IPS DF 6.9 (cell line): ENCODE measurements at places on chromosomes 1 and 21.

GRCh38 chr21:25999921-26000582, 170.5 kb downstream of the APP start:
- no peak for DNase-seq

DNA sequence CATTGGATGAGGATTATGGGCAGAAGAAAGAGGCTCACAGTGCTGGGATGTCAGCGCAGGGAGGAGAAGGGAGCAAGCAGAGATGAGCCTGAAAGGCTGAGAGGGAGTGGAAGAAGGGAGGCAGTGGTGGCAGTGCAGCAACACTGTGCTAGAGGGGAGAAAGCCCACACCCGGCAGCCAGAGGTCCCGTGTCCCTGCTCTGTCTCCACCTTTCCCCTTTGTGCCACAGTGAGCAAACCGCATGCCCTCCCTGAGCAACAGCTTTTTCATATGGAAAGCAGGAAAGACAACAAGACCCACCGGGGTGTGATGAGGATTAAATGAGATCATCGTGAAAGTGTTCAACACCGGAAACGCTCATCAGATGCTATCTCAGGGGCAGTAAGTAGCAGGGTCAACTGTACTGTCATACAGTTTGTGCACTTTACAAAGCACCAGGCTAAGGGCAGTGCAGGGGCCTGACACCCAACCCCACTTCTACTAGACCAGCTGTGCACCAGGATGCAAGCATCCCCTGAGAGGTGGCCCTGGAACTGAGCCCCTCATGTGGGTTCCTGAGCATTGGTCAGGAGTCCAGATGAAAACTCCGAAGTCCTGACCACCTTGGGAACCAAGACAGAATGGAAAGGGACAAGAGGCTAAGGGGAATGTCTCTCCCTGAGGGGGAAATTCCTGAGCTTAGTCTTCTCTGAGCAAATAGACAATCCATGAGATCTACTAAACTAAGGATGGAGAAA, 9.1 kb downstream of the NHLH1 start:
- DNase-seq: no peak

DNA sequence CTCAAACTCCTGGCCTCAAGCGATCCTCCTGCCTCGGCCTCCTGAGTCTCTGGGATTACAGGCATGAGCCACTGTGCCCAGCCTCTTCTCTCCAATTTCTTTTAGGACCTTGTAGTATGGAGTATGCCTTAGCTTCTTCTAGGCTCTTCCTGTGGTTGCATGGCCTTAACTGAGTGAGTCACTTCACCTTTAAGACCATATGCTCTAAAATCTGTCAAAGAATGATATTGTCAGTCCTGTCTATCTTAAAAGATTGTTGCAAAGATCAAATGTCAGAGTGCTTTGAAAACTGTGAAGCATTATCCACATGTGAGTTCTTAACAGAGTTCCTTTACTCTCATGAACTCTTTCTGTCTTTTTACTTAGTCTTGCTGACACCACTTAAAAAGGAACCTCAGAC, 37.2 kb downstream of the ATP2B4 start:
- DNase-seq: no peak

DNA sequence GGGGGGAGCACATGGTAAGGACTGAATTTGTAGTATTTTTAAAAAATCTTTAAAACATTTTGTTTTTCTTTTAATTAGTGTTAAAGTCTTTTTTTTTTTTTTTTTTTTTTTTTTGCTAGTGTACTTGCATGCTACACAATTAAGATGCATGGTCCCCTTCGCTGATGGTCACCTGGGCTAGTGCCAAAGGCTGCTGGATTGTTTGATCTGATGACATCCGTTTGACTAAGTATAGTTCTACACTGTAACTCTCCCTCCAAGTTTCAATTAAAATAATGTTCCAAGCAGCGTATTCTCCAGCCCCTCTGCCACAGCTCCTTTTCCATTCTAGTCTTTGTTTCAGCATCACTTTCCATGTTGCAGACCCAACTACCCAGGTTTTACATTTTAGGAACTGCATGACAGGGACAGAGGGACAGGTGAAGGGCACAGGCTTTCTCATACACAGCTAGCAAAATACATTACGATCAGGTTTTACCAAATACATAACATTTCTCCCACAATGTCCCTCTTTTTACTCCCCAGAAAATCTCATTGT, 852 bp upstream of the RAVER2 start:
- DNase-seq: no peak

- no peak for DNase-seq
These were observed 115.1 kb downstream of the SLC30A10 start for GRCh38 chr1:219813294-219813693.

DNA sequence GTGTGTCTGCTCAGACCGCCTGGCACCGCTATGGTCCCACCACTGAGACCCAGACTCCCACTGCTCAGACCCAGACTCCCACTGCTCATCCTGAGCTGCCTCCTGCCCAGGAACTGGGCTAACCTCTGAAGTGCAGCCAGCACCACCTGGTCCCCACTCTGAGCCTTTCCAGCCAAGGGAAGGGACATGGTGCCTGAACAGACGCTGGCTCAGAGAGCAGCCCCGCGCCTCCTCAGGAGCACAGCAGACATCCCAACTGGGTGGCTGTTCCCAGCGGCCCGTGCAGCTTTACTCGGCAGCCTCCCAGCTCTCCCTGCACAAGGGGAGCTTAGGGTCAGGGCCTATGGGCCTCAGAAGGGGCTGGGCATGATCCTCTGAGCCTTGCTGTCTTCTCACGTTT, 27.8 kb upstream of the CNTN2 start:
- no peak for DNase-seq

- DNase-seq: no peak
These were observed 17.5 kb downstream of the DIO1 start for GRCh38 chr1:53911442-53911841.

GRCh38 chr1:68136187-68136586, 85.8 kb upstream of the DIRAS3 start:
- no peak for DNase-seq

DNA sequence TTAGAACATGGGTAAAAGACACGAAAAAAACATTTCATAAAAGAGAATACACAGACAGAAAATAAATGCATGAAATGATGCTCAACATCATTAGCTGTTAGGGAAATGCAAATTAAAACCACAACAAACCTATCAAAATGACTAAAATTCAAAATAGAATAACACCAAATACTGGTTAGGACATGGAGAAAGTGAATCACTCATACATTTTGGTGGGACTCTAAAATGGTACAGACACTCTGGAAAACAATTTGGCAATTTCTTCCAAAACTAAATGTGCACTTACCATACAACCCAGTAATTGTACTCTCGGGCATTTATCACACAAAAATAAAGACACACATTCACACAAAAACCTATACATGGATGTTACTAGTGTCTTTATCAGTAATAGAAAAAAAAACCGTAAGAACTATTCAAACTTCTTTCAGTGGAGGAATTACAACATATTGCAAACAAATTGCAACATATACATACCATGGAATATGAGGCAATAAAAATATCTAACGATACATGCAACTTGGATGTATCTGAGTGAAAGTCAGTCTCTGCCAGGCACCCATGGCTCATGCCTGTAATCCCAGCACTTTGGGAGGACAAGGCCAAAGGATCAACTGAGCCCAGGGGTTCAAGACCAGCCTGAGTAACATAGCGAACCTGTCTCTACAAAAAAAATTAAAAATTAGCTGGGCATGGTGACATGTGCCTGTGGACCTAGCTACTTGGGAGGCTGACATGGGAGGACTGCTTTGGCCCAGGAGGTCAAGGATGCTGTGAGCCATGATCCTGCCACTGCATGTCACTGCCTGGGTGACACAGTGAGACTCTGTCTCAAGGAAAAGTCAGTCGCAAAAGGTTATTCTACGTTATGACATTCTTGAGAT, 19.6 kb downstream of the HSF2BP start:
- no peak for DNase-seq

DNA sequence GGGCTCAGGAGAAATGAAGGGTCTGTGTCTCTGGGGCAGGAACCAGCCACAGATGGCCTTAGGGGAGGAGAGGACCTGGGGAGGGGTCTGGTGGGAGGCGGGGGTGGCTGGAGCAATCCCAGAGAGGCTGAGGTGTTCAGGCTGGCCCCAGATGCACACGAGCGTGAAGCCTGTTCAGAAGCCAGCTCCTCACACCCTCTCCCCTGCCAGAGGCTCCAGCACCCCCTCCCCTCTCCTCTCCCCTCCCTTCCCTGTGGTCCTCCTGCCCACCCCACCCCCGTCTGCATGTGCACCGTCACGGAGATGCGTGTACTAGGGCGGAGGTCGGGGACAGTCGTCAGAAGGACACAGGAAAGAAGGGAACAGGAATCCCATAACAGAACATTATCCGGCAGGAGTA, 115.0 kb upstream of the COL6A1 start:
- DNase-seq: no peak

DNA sequence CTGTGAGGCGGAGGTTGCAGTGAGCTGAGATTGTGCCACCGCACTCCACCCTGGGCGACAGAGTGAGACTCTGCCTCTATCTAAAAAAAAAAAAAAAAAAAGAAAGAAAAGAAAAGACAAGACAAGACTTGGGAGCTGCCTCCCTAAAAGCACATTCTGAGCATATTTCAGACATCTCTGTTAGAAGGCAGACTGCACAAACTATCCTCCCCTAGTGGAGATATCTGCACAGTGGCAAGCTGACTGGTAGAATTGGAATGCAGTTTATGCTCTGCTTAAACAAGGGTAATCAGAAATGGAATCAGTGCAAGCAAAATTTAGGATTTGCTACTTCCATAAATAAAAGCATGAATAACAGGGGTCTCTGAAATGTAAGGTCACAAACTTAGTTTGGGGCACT, 31.8 kb downstream of the GNG4 start:
- no peak for DNase-seq

DNA sequence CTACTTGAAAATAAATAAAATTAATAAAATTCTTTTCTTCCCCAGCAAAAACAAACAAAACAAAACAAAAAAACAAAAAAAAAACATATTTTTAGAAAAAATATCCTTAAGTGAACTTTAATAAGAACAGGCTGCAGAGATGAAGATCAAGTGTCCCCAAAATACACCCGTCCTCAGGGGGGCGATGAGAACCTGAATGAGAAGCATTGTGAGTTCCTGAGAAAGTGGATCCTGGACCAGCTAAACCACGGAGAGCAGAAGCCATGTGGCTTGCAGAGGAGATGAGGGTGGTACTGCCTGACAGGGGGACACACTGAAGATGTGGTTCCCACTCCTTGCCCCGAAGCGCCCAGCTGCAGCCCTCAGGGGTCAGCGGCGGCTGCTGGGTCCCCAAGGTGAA, 89.3 kb downstream of the ITPKB start:
- DNase-seq: no peak

DNA sequence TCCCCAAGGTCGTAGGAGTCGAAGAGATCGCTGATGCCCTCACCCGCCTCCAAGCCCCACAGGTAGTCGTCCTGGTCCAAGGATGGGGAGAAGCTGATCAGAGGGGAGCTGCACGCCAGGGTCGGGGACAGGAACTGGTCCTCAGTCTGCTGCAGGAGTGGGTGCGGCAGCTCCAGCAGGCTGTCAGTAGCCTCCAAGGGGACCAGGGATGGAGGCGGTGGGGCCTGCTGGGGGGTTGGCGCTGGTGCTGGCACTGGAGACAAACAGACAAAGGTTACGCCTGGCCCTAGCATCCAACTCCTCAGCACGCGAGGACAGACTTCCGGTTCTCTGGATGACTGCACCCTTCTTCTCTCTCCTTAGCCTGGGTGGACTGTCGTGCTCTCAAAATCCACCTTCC, 21.1 kb downstream of the E2F2 start:
- no peak for DNase-seq

DNA sequence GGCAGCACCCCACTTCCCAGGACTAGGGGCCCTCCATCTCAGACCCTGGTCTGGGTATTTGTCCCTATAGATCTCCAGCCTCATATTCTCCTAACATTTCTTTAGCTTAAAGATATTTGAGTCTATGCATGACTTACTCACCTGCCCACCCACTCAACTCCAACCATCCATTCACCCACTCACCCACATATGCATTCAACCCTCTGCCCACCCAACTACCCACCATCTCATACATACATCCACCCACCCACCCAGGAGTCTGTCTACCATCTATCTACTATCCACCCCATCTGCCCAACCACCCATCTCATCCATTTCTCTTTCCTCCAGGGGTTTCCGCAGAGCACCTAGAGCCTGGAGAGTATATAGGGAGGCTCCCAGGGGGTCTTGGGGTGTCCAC, 42.7 kb downstream of the FAAH start:
- no peak for DNase-seq

- no peak for DNase-seq
These were observed 60.7 kb downstream of the MORN1 start for GRCh38 chr1:2330519-2331199.

- DNase-seq: no peak
These were observed 3.9 kb downstream of the NCAM2 start for GRCh38 chr21:21002153-21002552.

- no peak for DNase-seq
These were observed 2.4 kb downstream of the KLHDC9 start for GRCh38 chr1:161100556-161100955.

DNA sequence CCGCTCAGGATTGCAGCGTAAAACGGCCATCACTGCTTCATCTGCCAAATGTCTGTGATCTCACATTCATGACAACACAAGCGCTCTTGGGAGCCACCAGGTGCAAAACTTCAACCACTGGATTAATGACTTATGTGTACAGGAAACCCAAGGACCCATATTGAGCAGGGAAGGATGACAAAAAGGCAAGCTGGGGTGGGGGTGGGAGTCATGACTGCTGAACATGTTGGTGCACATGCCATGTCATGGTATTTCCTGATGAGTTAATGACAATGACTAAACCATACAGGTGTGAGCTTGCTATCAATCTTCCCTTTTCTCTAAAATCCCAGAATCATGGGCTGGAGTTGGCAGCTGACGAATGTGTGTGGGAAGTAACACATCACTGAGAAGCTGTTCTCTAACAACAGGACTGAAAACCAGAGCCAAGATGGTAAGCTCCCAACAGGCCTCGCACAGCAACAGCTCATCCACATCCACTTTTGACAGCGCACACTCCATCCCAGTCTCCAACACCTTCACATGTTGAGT, 3.1 kb upstream of the SH2D5 start:
- no peak for DNase-seq

DNA sequence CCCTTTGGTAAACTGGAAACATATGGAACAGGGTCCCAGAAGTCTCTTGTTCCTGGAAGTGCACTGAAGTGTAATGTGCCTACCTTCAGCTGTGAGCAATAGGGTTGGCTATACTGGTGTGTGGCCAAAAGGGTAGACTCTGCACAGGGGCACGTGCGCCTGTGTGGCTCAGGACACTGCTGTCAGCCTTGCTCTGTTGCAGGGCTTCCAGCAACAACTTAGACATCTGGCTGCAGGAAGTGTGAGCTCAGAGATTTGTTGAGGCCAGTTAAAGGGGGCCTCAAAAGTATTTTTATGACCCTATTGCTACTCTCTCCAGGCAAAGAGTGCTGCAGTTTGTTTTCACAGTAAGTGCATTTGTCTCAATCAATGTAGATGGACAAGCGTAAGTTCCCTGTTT, 7.5 kb downstream of the CTPS1 start:
- no peak for DNase-seq
